RWPE1 (cell line): ENCODE measurements at places on chromosomes 12 and 14.

GRCh38 chr14:102517392-102518062, 8.0 kb upstream of the ANKRD9 start:
- no peak for DNase-seq

- DNase-seq: no peak
These were observed 174.7 kb downstream of the ESR2 start for GRCh38 chr14:64119500-64119899.

GRCh38 chr14:89221109-89221810, 195.8 kb downstream of the FOXN3 start:
- peak; percentile 14 for DNase-seq

- no peak for DNase-seq
These were observed 52.3 kb upstream of the EGLN3 start for GRCh38 chr14:34003082-34003668.

GRCh38 chr12:132702640-132703039, 8.0 kb upstream of the PGAM5 start:
- no peak for DNase-seq

DNA sequence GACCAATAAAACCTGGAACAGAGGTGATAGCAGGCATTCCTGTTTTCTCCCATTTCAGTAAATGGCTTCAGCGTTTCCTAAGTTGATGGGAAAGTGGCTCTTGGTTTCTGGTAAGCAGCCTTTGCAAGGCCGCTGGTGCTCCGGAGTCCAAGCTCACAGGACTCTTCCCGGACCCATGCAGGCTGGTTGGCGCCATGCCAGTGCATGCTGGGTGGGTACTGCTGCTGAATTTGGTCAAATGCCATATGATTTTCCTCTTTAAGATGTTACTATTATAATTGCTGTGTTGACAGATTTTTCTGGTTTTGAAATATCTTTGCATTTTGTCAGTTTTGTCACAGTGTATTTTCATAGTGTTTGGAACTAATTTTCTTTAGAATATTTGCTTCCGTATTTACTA, 27.7 kb downstream of the PPP2R5C start:
- DNase-seq: no peak

- peak; percentile 57 for DNase-seq
These were observed 48.4 kb downstream of the MYRFL start for GRCh38 chr12:69873429-69873828.

- no peak for DNase-seq
These were observed 47.2 kb upstream of the GARIN6 start for GRCh38 chr12:99600388-99600787.

DNA sequence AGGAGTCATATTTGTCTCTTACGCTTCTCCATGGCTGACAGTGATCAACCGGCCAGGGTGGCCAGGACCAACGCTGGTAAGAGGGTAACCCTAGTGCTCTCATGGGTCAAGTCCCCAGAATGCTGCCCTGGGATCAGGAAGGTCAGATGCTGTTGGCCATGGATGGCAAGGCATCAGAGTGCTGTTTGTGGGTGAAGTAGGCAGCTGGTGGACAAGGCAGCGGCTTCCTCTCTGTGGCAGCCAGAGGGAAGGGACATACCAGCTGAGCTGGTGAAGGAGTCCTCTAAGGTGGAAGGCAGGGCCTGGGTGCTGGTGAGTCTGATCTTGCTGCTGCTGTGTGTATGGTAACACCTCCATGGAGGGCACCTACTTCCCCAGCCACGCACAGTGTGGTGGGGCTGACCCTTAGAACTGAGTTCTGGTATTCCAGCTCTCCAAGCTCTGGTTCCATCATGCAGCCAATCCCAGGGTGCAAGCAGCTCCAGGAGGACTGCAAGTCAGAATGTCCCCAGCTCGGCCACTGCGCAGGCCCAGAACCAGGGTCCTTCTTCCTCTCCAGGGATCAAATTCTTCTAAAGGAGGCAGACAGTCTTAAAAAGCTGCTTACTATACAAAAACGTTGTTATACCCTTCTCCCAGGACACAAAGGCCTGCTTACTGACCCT, 13.4 kb upstream of the SMOC1 start:
- no peak for DNase-seq

DNA sequence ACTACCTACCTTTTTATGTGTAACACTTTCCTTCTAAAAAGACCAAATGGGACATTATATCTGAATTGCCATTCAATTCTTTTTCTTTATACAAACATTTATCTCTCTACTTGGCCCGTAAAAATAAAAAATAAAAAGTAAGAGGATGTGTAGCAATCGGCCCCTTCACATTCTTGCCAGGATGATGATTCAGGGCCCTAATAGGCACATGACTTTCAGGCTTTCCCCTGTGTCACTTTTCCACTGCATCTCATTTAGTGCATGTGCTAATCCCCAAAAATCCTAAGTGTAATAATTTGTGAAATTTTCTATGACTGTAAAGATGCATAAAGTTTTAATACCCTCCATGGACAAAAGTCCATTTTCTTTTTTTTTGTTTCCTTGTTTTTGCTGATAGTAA, 23.0 kb upstream of the ATP2B1 start:
- DNase-seq: no peak

DNA sequence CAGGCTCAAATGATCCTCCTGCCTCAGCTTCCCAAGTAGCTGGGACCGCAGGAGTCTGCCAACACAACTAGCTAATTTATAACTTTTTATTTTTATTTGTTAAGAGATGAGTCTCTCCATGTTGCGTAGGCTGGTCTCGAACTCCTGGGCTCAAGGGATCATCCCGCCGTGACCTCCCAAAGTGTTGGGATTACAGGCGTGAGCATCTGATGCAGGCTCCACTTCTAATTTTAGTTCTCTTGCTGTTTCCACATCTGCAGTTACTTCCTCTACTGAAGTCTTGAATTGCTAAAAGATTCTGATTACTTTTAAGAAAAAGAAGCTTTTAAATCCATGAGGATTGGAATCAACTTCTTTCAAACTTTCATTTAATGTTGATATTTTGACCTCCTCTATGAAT, 13.4 kb upstream of the SNX6 start:
- no peak for DNase-seq

- DNase-seq: no peak
These were observed 622.9 kb downstream of the DIO2 start for GRCh38 chr14:79588398-79588797.

- DNase-seq: no peak
These were observed 11.0 kb upstream of the ANKLE2 start for GRCh38 chr12:132772606-132773005.

- no peak for DNase-seq
These were observed 89.7 kb upstream of the CPM start for GRCh38 chr12:69022674-69023073.

DNA sequence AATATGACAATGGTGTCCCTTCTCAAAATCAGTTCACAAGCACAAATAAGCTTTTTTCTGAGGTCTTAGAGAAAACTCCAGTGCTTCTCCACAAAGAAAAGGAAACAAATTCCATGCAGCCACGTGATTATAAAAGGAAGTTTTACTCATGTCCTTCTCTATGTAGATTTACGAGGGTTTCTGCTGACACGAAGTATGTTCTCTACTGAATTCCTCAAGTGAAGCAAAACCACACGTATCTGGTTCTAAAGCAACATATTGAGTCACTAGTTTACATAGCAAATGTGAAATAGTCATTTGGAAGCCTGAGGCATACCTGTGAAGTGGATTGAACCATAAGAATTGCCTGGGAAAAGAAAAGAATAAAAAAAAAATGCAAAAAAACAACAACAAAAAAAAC, 31.9 kb downstream of the BMP4 start:
- DNase-seq: peak; percentile 72

GRCh38 chr14:61109288-61109687, 128.2 kb downstream of the SLC38A6 start:
- no peak for DNase-seq

DNA sequence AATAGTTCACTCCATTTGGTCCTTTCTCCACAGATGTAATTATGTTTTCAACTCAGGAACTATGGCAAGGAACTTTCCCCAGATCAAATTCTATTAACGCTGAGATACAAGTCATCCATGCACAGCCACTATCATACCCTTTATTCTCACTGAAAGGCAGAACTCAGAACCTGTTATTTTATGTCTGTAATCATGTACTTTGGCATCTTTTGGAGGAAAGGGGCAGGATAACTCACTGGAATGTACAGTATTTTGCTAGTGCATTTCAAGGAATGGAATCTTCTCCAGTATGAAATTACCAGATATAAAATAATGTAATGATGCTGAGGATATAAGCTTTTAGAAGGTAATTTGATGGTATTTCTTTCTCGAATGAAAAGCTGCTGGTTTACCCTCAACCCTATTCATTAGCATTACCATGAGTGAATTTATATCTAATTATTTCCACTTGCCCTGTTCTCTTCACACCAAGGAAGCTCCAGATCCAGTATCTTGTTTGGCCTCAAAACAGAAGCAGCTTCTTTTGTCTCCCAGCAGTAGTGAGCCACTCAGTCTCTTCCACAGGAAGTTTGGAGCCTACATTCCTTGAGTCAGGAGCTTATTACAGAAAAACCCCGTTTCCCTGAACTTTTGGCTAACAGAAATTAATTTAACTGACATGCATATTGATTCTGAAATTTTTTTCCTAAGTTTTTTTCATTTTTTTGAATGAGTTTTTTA, 10.0 kb upstream of the AMHR2 start:
- DNase-seq: no peak

- peak; percentile 70 for DNase-seq
These were observed 212.9 kb downstream of the PAX9 start for GRCh38 chr14:36874396-36875138.

GRCh38 chr14:94282991-94283723, 9.9 kb downstream of the SERPINA10 start:
- DNase-seq: no peak

- DNase-seq: no peak
These were observed 21.3 kb upstream of the TCP11L2 start for GRCh38 chr12:106281056-106281782.

GRCh38 chr12:79451978-79452377, 238.8 kb downstream of the PAWR start:
- DNase-seq: peak; percentile 63

DNA sequence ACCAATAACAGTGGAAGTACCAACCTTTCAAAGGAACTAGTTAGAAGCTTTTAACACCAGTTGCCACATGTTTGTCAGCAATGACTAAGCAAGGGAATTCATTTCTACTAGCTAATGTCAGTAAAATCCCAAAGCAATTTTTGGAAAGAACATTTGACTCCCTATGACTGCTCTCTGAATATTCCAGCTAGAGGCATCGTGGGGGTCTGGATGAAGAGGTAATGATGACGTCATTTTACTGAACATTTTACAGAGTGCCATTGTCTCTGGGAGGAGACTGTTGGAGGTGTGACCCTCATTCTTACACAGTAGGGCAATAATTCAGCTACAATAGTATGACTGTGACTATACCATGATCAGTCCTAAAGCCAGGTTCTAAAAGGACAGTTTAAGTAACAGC, 204.8 kb downstream of the ITPR2 start:
- DNase-seq: peak; percentile 8

DNA sequence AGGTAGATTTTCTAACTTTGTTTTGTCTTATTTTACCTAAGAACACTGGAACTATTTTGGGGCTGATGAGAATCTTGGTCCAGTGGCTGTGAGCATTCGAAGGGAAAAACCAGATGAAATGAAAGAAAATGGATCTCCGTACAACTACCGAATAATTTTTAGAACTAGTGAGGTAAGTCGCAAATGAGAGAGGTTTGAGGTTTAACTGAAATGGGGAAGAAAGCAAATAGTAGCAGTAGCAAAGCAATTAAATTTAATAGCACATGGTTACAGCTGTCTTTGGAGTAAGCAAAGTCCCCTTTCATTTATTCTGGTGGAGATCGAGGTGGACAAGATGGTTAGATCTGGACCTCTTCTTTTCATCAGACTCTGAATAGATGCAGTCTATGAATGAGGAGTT, 313.5 kb upstream of the RGS6 start:
- DNase-seq: no peak

DNA sequence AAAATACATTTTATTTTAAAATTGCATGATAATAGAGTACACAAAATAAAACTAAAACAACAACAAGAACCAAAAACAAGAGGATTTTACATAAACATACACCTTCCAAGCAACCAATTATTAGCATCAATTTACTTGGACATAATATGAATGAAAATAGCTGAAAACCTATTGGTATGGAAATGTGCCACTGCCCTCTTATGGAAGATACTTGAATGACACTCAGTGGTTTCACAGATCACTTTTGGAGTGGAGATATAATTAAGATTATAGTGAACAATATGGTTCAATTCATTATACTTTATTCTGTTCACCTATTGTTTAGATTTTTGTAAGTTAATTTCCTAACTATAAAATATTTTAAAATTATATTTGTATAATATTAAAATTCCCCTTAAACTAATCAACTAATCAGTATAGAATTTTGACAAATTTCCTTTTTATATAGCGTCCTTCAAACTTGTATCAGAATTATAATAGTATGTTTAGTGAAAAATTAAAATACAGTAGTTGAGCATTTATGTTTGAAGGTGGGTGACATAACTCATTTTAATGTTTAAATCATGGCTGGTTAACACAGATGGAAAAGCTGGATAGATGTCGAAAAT, 70.1 kb downstream of the SLC6A15 start:
- DNase-seq: peak; percentile 45

DNA sequence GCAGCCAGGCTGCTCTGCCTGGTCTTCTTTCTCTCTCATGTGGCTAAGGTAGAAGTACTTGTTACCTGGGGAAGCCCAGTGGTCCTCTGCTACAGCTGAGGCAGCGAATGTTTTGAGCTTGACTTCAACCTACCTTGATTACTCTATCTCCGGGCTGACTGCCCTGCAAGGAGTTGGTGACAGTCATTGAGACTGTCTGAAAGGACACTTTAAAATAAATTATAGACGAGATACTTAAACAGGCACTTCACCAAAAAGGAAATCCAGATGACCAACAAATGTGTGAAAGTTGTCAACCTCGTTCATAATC, 474 bp upstream of the CIT start:
- no peak for DNase-seq
